ENCODE measurements at places on chromosomes 12 and 14.

DNA sequence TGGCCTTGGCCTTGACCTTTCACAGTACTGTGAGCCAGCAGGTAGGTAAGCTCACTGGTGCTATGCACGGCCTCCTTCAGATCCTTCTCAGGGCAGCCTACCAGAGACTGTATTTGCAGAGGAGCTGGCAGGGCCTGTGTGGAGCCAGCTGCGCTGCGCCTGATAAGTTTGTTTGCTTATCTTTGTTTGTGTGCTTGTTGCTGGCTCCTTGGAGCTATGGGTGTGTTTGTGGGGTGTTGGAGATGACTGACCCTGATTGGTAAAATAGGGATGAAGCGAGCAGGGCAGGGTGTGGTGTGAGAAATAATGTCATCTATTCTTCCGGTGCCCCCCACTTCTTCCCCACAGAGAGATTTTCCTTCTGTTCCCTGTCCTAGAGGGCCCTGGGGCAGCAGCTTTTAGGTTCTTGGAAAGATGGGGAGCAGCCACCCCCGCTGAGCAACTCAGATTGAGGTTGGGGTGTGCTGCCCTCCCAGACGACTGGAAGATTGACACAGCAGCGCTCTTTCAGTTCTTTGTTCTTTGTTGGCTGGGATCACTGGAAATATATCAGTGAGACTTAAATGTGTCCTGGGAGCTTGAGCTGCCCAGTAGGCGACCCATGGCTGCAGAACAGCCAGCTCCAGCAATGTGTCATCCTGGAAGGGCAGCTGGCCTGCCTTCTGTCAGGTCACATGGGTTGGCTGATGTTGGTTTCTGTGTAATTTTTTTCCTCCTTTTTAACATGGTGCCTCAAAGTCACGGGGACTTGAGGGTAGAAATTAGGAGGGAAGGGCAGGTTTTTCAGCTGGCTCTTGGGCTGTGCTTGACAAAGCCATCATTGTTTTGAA lies 19.6 kb downstream of the MLXIP start:
- DNase-seq, result no peak

- DNase-seq, result no peak
These were observed 64.9 kb upstream of the STRN3 start for GRCh38 chr14:31090883-31091764.

DNA sequence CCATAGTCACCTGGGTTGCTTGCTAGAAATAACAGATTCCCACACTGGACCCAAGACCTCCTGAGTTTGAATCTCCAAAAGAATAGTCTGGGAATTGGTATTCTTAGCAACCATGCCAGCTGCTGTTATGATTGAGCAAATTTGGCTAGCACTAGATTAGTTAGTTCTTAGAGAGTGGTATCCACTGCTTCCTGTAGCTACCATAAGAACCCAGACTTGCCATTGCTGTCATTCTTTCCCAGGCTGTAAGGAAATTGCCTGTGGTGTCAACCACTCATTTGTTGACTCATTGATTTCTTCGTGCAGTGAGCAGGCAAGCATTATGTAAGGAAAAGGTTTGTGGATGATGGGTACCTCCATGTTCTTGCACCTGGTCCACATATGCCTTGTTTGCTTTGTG lies 201.8 kb upstream of the RGS6 start:
- DNase-seq, result no peak

GRCh38 chr14:32009976-32010581 lies 67.0 kb upstream of the ARHGAP5 start:
- no peak for DNase-seq

DNA sequence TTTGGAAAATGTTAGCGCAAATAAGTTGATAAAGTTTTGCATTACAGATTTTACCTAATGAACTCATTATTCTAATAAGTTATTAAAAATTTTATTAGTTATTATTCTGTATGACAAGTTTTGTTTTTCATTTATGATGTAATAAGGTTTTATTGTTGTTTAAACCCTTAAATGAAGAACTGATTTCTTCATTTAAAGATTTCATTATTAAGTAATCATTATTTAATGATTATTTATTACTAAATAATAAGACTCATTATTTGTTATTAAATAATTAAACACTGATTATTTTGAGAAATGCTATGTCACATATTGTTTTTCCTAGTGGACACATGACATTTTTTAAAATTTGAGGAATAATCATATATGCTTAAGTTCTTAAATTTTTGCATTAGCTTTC lies 34.2 kb downstream of the USP15 start:
- no peak for DNase-seq

- no peak for DNase-seq
These were observed 24.3 kb downstream of the PPP1CC start for GRCh38 chr12:110718222-110718908.

- DNase-seq, result no peak
These were observed 191.0 kb downstream of the ERC1 start for GRCh38 chr12:1182069-1182468.

DNA sequence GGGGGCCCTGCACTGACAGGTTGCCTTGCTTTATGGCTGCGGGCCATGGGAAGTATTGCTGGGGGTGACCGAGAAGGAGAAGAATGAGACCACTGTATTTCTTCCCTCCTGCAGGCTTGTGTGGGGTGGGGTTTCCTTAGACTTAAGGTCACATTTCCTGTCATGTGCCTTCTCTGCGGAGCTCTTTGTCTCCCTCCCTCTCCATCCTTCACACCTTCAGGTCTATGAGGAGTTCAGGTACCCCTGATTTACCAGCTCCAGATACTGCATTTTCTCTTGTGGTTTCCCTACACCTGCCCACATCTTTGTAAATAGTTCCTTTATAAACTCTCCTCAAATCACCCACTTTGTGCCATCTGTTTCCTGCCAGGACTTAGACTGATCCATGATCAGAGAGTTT lies 3.6 kb downstream of the FNTB start:
- peak; percentile 31 for DNase-seq

DNA sequence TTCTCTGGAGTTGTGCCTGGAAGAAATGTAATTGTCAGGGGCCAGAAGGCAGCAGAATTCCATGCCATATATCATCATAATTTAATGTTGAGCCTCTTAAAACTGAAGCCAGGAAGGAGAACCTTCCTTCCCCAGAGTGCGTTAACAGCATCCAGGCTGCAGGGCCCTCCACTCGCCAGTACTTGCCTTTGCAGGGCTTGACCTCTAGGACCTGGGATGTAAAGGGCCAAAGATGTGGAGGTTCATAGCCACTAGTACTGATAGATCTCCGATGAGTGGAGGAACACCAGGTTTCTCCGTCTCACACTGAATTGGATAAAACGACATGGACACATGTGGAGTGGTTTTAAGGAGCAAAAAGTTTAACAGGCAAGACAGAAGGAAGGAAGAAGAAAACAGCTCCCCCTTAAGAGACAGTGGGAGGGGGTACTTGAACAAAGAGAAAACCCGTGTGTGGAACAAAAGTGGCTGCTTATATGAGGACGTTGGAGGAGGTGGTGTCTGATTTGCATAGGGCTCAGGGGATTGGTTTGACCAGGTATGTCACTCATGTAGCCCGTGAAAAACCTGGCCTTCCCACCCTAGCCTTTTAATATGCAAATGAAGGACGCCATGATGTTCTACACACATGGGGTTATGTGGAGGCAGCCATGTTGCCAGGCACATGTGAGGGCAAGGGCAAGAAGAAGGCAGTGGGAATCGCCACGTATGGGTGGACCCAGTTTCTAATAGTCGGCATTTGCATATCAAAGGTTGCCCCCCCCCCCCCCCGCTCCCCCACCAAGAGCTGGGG lies 38.8 kb upstream of the WSCD2 start:
- no peak for DNase-seq

GRCh38 chr14:105974902-105975301 lies 448.5 kb downstream of the TMEM121 start:
- peak; percentile 65 for DNase-seq

GRCh38 chr12:71652656-71653055 lies 11.0 kb downstream of the ZFC3H1 start:
- no peak for DNase-seq

GRCh38 chr12:120886199-120887018 lies 17.7 kb downstream of the SPPL3 start:
- peak; percentile 16 for DNase-seq

- DNase-seq, result peak; percentile 75
These were observed at the start of gene CRIP2 for GRCh38 chr14:105474483-105475268. Gene CRIP2, plus strand, starts transcription at chr14:105474821. Its CDS starts 42 bp downstream, at chr14:105474863.

- no peak for DNase-seq
These were observed 10.8 kb upstream of the GPRC5A start for GRCh38 chr12:12880537-12880936.

- DNase-seq, result no peak
These were observed 312.5 kb upstream of the PDE3A start for GRCh38 chr12:20055856-20056255.

- DNase-seq, result no peak
These were observed 109.5 kb downstream of the SINHCAF start for GRCh38 chr12:31216479-31216878.

- DNase-seq, result no peak
These were observed 666.8 kb upstream of the TMEM132C start for GRCh38 chr12:127600211-127600610.

DNA sequence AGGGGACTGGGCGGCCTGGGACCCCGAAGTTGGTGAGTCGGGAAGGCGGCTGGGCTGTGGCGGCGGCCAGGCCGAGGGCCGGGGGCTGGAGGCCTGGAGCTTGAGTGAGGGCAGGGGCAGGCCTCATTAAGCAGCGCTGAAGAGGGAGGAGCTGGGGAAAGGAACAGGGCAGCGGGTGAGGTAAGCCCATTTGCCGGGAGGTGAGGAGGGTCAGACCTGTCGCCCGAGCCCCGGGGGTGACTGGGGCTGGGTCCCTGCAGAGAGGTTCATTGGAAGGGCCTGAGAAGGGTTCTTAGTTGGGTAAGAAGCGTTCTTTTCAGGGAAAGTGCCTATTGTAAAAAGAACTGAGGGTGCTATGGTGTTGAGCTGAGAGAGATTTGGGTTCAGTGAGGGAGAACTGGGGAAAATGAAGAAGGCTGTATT lies 441 bp downstream of the RAB5B start:
- DNase-seq, result peak; percentile 38

GRCh38 chr12:10614056-10614370 lies 604 bp upstream of the MAGOHB start:
- DNase-seq, result no peak

GRCh38 chr14:20400965-20401593 lies 12.2 kb downstream of the TEP1 start:
- DNase-seq, result peak; percentile 56

- no peak for DNase-seq
These were observed 37.4 kb downstream of the GAS2L3 start for GRCh38 chr12:100610666-100611430.

DNA sequence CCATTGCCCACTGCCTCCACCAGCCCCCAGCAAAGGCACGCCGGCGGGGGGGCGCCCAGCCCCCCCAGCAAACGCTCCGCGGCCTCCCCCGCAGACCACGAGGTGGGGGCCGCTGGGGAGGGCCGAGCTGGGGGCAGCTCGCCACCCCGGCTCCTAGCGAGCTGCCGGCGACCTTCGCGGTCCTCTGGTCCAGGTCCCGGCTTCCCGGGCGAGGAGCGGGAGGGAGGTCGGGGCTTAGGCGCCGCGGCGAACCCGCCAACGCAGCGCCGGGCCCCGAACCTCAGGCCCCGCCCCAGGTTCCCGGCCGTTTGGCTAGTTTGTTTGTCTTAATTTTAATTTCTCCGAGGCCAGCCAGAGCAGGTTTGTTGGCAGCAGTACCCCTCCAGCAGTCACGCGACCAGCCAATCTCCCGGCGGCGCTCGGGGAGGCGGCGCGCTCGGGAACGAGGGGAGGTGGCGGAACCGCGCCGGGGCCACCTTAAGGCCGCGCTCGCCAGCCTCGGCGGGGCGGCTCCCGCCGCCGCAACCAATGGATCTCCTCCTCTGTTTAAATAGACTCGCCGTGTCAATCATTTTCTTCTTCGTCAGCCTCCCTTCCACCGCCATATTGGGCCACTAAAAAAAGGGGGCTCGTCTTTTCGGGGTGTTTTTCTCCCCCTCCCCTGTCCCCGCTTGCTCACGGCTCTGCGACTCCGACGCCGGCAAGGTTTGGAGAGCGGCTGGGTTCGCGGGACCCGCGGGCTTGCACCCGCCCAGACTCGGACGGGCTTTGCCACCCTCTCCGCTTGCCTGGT lies at the start of gene CDKN1B:
TSS of gene CDKN1B (plus strand) at position 576 of the 793 bp plus-strand sequence. CDS start 472 bp downstream, outside the sequence.
- DNase-seq, result peak; percentile 91

DNA sequence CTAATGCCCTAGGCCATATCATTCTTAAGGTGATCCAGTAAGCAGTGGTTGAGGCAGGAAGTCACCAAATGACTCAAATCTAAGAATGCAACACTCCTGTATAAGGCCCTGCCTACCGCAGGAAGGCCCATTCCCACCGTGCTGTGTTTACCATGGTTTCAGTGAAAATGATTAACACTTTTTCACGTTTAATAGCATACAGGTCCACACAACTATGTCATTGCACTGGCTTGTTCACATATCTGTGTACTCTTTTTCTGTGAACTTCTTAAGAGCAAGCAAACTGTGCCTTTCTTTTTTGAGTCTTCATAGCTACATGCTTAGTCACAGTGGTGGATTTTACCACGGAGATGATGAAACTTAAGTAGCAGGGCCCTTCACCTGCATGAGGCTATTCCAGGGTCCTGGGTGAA lies 214.9 kb downstream of the CNTN1 start:
- DNase-seq, result no peak

DNA sequence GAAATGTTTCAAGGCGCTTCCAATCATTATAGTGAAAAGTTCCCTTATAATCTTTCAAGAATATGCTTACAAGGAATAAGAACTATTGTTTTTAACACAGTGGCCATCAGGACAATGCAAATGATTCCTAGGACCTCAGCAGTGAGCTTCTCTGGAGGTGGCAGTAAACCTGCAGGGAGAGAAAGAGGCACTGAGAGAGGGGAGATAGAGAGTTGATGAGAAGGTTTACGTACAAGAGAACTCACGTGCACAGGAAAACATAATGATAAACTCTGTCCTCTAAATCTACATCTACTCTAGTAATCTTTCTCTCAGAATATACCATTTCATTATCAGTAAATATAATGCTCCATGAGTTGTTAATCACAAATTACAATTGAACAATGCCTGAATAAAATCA lies 715 bp downstream of the KLRC4 start:
- no peak for DNase-seq

- no peak for DNase-seq
These were observed 254.6 kb downstream of the C12orf42 start for GRCh38 chr12:103241184-103241583.

DNA sequence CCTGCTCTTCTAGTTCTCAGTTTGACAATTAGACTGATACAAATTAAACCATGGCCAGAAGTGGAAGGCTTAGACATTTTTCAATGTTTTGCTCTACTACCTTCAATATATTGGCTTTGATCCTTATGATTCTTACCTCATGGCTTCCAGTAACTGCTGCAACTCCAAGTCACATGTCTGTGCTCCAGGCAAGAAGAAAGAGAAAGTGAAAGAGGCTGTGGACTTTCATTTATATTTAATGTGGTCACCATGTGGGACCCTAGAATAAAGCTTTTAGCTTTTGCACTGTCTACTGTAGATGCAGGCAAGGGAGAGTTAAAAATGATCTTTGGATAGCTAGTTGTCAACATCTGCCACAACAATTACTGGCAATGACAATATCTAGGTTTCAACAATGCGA lies 214.3 kb upstream of the PDE3A start:
- DNase-seq, result no peak

Measured in CD4-positive, alpha-beta T cell treated with Interleukin-15 for 4 hours (primary cell).